ENCODE measurements at places on chromosomes 3 and 15.

- no peak for DNase-seq
Measured at GRCh38 chr15:42719043-42719442, 17.9 kb downstream of the CDAN1 start.

- DNase-seq = no peak
Measured at GRCh38 chr15:69493406-69493805, 40.8 kb downstream of the RPLP1 start.

DNA sequence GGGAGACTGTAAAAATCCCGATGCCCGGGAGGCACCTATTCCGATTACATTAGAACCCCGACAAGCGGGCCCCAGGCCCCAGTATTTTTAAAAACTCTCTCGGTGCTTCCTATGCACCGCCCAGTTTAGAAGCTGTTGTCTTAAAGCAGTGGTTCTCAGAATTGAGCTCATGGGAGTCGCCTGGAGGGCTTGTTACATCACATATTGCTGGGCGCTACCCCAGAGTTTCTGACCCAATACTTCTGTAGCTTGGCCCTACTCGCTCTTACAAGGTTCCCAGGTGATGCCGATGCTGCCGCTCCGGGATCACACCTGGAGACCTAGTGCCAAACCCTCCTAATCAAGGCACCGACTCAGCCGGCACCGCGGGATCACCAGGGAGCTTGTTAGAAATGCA lies 35.2 kb downstream of the CPN2 start:
- DNase-seq = no peak

GRCh38 chr3:185796431-185797107 lies 28.3 kb downstream of the IGF2BP2 start:
- no peak for DNase-seq

DNA sequence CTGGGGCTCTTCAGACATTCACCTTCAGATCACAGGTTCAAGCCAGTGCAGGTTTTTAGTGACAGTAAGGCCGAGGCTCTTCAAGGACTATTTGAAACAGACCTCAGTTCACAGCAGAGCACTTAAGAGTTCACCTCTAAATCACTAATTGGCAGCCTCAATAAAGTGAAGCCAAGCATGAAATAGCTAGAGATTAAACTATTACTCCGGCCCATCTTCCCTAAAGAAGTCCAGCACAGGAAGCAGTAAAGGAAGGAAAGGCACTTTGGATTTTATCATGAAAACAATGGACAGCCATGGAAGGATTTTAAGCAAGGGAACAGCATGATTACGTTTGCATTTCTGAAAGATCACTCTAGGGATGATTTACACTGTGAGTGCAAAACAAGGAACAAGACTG lies 27.6 kb upstream of the ARL6 start:
- DNase-seq = no peak

- no peak for DNase-seq
Measured at GRCh38 chr15:91472316-91472756, 372.3 kb downstream of the SV2B start.

GRCh38 chr3:194744826-194745225 lies 59.1 kb downstream of the FAM43A start:
- no peak for DNase-seq

DNA sequence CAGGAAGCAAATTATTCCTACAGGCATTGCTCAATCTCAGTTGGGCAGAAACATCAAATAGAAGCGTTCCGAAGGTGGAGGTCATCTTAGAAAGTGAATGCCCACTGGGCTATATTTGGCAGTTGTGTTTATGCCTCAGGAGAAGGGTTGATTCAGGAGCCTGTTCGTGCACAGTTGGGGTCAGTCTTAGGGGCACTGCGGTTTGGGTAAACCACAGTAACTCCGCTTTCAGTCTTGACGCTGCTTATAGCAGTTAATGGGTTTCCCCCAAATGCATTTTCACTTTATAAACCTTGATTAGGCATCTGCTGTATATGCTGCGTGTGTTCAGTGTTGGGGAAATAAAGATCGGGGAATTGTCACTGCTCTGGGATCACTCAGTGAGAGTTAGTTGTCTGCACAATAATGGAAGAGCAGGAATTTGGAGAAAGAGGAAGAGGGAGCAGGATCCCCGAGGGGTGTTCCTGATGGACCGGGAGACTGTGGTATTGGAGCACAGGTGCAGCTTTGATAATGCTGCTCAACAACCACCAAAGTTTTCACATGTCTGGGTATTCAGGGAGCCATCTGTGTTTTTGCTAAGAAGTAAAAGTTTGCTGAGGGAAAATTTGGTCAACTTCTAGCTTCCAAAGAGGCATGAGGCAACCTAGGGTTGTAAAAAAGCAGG lies 124.3 kb upstream of the EIF1B start:
- no peak for DNase-seq

DNA sequence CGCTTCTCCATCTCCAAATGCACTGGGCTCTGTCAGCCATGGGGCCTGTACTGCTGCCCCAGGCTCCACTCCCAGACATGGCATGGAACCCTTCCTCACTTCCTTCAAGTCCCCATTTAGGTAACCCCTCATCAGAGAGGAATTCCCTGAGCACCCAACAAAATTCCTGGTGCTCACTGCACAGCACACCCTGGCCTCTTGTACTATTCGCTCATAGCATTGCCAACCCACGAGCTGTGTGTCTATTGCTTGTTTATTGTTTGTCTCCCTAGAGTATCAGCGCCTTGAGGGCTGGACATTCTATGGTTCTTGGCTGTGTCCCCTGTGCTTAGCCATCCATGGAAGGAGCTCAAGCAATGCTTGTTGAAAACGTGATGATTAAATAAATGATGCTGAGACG lies 46.1 kb upstream of the SLCO2A1 start:
- DNase-seq = no peak

DNA sequence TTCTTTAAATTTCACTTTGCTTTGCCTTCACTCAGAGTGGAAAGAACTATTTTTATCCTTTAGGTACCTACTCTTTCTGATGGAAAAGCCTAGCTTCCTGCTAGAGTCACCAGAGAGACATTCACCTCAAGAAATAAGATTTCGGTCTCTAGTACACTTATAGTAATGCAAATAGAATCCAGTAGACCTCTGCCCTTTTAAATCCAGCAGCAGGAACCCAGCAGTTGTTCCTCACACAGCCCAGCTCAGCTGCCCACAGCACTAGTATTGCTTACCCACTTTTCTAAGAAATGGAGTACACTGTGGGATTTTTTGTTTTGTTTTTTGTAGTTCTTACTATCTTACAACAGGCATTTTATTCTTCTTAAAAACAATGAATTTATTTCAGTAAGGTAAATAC lies 497.0 kb upstream of the CCDC54 start:
- DNase-seq = no peak

Data from activated T-cell treated with anti-CD3 and anti-CD28 coated beads, Interleukin-2, amount 50 U/mL, for 24 hours (primary cell).